Hepatic stellate cell (primary cell): ENCODE measurements at places on chromosomes 2 and 18.

DNA sequence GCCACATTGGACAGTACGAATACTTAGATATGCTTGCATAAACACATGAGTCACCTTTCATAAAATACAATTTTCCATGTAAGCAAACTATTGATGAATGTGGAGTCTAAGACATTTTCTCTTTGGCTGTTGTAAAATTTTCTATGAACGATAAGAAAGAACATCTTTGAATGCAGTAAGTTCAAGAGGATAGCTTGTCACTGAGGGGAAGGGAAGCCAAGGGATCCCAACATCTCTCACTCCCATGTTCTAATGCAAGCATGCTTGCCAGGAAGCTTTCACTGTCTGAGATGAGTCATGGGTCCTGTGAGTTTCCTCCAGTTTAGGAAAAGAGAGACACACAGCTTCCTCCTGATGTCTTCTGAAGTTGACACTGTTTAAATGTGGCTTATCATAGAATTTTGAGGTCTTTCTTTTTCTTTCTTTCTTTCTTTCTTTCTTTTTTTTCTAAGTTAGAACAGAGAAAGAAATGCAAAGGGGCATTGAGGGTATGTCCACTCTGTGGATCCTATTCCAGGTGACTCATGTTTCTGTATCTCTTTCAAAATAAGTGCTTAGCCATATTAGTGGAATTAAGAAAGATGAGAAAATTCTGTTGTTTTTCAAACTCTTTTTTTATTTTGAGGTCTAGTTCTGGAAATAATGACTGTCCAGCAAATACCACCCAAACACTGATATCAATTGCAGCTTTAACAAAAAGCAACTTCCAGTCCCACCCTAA is 146.6 kb downstream of the RDH14 start:
- DNase-seq: peak; percentile 33

- DNase-seq: no peak
These were observed 44.0 kb downstream of the TET3 start for GRCh38 chr2:74028741-74029140.

DNA sequence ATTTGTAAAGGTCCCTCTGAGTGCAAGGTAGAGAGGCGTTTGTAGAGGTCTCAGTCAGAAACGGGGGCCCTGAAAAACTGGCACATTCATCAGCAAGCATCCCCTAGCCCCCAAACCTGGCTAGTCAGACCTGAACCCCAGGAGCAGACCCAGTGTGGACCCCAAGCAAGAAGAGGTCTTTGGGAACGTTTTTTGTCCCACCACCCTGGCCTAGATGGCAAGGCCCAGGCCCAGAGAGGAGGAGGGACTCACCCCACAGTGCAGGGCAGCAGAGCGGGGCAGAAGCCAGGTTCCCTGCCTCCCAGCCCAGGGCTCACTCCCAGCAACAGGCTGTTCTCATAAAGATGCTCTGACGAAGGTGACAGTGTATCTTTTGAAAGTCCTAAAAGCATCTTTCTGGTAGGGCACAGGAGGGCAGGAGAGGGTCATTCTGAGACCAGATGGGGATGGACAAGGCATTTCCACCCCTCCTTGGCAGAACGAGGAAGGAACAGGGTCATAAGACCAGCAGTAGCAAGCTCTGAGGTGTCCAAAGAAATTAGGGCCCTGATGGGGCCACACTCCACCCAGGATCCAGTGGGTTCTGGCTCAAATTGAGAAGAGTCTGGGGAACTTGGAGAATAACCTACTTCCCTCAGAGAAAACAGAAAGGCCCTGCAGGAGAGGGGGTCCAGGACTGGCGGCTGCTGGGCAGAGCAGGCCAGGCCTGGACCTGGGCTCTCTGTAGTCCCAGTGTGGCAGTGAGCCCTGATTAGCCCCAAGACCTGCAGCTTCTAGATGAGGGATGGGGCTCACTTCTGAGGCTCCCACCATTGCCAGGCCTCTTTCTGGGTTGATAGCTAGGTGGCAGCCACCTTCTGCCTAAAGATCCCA is 18.2 kb downstream of the ADRA2B start:
- no peak for DNase-seq

DNA sequence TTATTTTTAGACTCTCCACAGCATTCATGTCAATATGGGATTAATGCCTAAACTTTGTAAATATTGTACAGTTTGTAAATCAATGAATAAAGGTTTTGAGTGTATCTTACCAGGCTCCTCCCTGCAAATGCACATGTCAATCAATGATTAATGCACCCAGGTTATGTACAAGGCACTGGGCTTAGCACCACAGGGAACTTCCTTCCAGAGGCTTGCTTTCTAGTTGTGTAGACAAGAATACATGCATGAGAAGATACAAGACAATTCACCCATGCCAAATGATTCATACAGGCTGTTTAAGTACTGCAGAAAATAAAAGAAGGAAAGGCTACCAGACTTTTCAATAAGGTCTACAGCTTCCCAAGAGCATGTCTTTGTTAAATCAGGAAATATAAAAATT is 114.1 kb downstream of the MMADHC start:
- DNase-seq: no peak

DNA sequence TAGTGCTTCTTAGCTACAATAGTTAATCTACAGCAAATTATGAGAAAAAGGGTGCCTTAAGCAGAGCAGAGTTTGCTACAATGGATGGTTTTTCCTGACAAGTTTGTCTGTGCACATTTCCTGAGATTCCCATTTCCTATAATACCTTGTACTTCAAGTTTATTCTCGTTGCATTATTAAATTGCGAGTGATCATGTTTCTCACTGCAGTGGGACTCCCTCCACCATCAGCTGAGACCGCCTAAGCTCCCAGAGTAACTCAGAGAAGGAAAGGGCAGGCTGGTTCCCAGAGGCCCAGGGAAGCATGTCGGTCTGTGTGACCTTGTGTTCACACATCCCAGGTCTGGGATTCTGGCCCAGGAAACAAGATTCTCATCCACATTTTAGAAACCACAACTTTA is 162.1 kb downstream of the ARL4C start:
- no peak for DNase-seq

GRCh38 chr2:132521341-132521740 is 104.7 kb downstream of the GPR39 start:
- no peak for DNase-seq

DNA sequence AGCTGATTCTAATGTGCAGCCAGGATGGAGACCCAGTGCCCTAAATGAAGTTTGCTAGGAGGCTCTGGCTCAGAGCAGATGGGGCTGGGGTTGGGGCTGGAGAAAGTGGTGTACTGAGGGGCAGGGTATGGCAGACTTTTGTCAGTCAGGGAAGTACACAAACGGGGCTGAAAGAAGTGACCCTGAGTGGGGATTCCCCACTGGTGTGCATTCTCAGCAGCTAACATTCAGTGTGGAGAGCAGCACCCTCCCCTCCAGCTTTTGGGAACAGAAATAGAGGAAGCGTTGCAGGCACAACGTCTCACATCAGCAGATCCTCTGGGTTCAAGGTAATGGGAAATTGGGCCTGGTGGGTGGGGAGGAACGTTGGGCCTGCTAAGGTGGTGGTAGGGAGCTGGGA is 89.1 kb upstream of the GCFC2 start:
- DNase-seq: no peak
